ENCODE measurements at places on chromosomes 1 and 21.

GRCh38 chr1:154583773-154584172 is 16.2 kb downstream of the CHRNB2 start:
- no peak for DNase-seq

DNA sequence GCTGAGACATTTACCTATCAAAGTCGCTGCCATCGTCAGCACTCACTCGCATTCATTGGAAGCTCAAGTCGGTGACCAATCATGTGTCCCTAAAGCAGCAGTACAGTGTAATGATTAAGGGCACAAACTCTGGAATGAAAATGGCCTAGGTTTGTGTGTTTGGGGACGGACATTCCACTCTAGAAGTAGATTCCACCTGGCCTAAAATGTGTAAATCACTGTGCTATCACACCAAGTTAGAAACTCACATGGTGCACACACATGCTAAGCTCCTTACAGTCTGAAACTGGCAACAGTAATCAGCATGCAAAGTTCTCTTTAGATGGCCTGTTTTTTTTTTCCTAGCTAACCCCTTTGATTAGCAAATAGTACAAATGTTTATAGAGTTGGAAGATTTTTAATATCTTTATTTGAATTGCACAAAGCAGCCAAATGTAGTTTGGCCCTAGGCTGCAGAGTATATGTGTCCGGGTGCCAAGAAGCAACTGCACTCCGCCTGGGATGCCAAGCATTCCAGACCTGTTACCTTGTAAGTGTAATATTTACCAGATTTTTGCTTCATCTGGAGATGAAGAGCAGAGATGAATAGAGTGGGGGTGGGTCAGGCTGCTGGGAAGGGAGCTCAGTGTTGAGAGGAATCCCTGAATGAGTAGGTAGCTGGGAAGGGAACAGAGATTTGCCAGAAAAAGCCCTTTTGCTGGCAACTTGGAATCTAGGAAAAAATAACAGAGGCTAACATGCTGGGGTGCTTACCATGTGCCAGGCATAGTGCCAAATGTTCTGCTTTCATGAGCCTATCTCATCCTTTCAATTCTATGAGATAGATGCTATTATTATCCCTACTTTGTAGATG is 35.2 kb downstream of the TGFB2 start:
- DNase-seq, result no peak

DNA sequence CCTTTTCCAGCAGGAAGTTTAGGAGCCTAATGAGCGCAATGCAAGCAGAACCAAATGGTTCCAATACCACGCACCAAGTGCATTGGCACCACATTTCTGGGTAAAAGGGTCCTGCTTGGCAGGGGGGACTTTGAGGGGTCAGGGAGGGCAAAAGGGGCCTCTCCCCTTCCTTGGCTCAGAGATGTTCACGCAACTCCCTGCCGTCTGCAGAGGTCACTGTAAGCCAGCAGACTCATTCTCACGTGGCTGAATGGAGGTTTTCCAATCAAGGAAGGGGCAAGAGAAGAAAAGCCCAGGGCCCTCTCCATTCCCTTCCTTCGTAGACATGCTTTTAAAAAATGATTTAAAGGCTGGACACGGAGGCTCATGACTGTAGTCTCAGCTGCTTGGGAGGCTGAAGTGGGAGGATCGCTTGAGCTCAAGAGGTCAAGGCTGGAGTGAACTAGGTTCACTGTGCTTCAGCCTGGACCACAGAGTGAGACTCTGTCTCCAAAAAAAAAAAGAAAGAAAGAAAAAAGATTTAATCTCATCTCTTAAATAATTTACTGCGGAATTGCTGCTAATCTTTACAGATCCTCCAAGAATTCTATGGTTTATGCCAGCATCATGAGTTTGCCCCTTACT is 80.3 kb downstream of the RUNX3 start:
- no peak for DNase-seq

DNA sequence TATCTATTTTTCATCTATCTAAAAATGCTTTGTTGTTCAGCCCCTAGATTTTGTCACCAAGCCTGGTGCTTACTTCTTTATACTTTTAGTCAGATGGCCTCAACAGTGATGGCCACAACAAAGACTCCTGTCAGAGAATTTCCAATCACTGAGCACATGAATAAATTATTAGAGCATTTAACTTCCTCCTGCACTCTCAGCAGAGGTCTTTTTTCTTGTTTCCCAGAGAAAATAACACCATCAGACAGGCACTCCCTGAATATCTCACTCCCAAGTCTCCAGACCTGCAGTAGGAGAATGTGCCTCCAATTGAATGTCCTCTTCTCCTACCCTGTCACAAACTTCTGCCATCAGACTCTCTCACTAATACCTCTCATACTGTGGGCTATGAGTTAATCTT is 616.0 kb upstream of the NR5A2 start:
- no peak for DNase-seq

- DNase-seq, result no peak
Measured at GRCh38 chr1:183735069-183735860, 69.7 kb upstream of the RGL1 start.

- DNase-seq, result no peak
Measured at GRCh38 chr1:106875622-106876021, 180.9 kb upstream of the PRMT6 start.

- no peak for DNase-seq
Measured at GRCh38 chr1:96364576-96364975, 357.0 kb upstream of the PTBP2 start.

Data from left renal cortex interstitium (tissue), 4 donors.